Sciatic nerve (tissue), 2 donors: ENCODE measurements at places on chromosomes 2 and 18.

- peak; percentile 66 for DNase-seq
Observed at GRCh38 chr2:69149631-69150215, 136.7 kb downstream of the ANTXR1 start.

DNA sequence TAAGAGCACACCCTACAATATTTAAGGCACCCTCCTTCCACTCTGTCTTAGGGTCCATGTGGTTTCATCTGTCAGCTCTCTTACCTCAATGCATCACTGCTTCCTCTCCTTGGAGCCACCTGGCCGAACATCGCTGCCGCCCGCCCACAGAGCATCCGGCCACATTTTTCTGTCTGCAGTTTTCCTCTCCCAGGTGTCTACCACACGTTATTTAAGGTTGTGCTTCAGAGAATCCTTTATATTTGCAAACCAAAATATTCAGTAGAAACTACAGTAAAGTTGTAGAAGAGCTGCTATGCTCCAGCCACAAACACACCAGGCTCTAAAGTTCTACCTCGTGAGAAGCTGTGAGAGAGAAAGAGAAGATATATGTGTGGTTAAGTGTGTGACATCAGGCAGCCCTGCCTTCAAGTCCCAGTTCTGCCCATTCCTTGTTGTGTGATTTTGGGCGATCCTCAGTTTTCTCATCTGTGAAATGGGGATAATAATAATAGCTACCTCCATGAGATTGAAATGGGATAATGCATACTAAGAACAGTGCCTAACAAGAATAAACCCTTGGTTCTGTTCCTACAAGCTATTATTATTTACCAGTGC, 4.9 kb upstream of the STK17B start:
- DNase-seq, result no peak

- peak; percentile 52 for DNase-seq
Observed at GRCh38 chr2:71675296-71675695, 221.9 kb downstream of the DYSF start.

DNA sequence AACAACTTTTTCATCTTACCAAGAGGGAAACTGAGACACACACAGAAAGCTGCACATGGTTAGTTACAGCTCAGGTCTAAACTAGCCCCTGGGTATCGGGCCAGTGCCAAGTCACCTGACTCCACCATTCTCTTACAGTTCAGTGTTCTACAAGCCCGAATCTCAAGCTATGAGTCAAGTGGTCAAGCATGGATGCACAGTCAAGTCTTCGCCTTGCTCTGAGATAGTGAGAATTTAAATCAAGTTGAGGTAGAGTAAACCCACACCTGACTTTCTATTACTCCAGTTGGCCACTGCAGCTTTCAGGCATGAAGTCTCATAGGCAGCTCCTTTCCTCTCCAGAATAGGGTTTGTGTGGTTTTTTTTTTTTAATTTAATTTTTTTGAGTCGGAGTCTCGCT, 34.5 kb upstream of the ARL5A start:
- no peak for DNase-seq

- no peak for DNase-seq
Observed at GRCh38 chr2:18797133-18797845, 207.9 kb upstream of the NT5C1B start.

GRCh38 chr2:59312029-59312428, 1070.9 kb upstream of the FANCL start:
- no peak for DNase-seq

DNA sequence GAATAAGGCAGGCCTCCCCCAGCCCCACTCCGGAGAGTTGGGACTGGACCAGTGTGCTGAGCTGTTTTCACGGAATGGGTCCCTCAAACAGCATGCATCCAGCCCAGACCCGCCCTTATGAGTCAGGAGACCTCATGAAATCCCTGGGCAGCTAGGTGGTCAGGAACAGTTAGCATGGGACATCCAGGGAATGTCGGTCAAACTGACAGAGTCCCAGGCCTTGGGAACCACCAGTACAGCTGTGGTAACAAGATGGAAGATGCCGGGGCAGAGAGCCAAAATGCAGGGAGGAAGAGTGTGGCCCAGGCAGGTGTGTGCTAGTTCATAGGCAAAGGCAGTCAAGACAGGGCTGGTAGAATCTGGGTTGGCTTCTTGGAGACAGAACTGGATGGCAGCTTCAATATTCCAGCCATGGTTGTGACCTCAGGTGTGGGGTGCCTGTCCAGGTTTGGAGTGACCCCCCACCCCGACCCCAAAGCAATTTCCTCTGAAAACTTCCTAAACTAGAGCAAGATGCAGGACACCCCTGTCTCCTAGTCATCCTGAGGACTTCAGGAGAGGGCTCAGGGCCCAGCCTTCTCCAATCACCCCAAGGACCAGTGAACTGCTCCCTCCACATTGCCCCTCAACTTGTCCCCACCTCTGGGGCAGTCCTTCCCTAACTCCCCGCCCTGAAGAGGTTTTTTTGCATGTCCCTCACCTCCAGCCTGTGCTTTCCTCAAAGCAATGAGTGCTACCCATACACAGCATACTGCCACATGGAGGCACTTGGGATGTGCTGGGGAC, 46.5 kb downstream of the KCNIP3 start:
- DNase-seq, result peak; percentile 51

DNA sequence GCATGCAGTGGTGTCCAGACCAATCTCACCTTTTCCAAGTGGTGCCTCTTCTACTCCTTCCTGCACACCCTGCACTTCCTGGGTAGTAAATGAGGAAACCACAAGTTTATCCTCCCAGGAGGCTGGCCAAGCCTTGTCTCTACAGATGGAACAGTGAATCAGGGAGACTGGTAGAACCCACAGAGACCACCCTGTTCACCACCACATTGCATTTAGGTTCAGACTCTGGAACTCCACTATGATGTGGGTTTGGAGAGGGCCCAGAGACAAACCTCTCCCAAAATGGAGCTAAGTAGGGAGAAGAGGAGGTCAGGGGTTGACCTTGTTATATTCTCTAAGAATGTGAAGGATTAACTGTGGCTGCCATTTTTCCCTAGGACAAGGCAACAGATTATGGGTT, 102.8 kb upstream of the FZD7 start:
- DNase-seq, result no peak

DNA sequence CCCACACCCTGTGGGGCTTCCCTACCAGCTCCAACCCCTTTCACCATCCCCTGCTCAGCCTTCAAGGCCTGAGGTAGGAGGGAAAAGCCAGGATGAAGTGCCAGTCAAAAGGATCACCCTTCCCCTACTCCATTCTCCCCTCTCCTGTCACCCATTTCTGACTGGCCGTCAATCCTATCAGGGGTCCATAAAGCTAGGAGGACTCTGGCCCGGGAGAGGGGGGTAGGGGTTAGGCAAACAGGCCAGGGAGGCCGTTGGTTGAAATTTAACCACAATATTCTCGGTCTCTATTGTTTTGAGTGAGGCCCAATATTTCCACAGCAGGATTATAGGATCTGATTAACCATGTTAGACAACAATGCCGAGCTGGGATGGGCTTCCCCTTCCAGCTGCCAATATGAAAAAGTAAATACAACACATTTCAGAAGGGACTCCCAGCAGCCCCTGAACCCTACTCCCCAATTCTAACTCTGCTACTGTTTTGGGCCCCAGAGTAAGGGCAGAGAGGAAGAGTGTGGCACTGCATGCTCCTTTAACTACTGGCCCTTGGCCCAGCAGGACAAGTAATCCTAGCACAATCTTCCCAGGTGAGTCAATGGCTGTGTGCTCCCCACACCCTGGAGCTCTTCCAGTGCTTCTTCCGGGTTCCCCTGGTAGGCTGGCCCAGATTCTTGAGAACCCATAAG, 10.6 kb upstream of the IHH start:
- no peak for DNase-seq

- DNase-seq, result peak; percentile 83
Observed at GRCh38 chr2:119426801-119427395, 4.8 kb upstream of the TMEM37 start.

DNA sequence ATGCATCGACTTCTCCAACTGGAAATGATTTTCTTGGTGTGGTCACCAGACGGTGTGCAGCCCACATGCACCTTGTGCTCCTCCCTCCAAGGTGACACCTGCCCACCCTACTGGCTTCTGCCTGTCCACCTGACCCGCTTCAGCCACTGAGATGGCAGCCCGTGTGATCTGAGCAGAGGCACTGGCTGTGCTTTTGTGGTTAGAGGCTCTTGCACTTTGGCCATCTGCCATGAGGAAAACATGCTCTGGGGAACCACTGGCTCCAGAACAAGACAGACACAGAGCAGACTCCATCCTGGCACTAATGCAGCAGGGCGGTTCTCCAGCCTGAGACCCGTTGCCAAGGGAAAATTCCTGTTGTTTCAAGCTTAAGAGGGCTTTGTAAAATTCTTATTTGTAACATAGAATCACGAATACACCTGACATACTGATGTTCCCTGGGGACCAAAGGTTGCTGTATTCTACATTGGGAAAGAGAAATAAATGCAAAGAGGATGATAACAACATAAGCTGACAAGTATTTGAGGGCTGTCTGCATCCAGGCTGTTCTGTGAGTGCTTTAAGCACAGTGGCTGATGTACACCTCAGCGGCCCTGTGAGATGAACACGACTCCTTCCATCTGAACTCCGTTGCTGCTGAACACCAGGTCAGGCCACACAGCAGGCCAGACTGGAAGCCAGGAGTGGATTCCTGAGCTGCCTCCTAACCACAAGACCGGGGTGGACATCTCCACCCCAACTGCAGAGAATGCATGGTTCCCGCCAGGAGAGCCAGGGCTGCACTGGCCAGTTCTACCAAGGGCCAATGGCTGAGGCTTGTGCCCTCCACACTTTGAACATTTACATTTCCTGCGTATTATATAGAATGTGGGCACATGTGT, 820.4 kb downstream of the GALR1 start:
- no peak for DNase-seq

DNA sequence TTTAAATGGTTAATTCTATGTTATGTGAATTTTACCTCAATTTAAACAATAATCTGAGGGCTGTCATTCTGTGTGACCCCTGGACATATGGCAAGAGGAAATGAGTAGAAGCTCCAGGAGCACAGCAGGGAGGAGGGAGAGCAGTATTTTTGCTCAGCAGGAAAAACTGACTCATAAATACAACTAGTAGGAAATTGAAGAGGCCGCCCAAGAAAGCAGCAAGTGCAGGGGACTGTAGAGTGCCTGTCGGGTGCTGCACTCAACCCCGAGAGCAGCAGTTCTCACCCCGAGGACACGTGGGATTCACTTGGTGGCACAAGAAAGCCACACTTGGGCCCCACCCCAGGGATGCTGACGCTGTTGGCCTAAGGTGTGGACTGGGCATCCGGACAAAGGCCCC, 60.8 kb downstream of the NPAS2 start:
- DNase-seq, result no peak
